Cardiac muscle cell (in vitro differentiated cells and primary cell): ENCODE measurements at places on chromosomes 13 and 19. TPM values are rescaled to one million over a fixed set of nuclear protein-coding genes. Genes with fewer than 3 reads are reported as not detected.

Gene ZNF253
- polyA plus RNA-seq = 24.8 and 26.7 TPM in 2 replicates

Gene ALOX5AP
- polyA plus RNA-seq = 0.66 TPM in 1 of 2 replicates, not detected in the other

Gene CD209
- polyA plus RNA-seq = not detected in 2 replicates

Gene ADGRE3
- not detected in 2 replicates for polyA plus RNA-seq

Gene FGF21
- polyA plus RNA-seq = not detected in 2 replicates

Gene PGLYRP1
- 0.20 TPM in 1 of 2 replicates, not detected in the other for polyA plus RNA-seq

Gene FUT6
- polyA plus RNA-seq = not detected in 2 replicates

Gene GAPDHS
- not detected in 2 replicates for polyA plus RNA-seq

Gene IGFL2
- 0.56 TPM in 1 of 2 replicates, not detected in the other for polyA plus RNA-seq

Gene KASH5
- polyA plus RNA-seq = 1.2 TPM in 1 of 2 replicates, not detected in the other

Gene ZNF20
- polyA plus RNA-seq = 2.8 and 3.8 TPM in 2 replicates

Gene C19orf81
- 42.2 and 67.4 TPM in 2 replicates for polyA plus RNA-seq

Gene CD37
- 11.9 and 17.9 TPM in 2 replicates for polyA plus RNA-seq

Gene TSSK6
- 0.60 and 1.5 TPM in 2 replicates for polyA plus RNA-seq
